Caco-2 (cell line): ENCODE measurements at places on chromosomes 12 and 14.

GRCh38 chr12:48198985-48199384, 4.1 kb downstream of the OR10AD1 start:
- no peak for DNase-seq

DNA sequence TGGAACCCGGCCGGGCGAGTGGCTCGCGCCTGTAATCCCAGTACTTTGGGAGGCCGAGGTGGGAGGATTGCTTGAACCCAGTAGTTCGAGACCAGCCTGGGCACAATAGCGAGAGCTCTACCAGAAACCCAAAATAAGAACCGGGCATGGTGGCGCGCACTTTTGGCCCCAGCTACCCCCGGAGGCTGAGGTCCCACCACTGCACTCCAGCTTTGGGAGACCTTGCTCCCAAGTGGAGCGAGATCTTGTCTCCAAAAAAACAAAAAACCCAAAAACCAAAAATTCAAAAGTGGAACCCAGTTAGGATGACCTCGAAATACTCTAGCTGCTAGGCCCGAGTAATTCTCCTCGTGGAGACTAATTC, 769 bp upstream of the VTI1B start:
- no peak for DNase-seq

- DNase-seq = no peak
Measured at GRCh38 chr12:129193263-129193871, 340.1 kb downstream of the GLT1D1 start.

- no peak for DNase-seq
Measured at GRCh38 chr14:91354979-91355685, 62.5 kb downstream of the CCDC88C start.

GRCh38 chr14:99430491-99430890, 50.2 kb downstream of the SETD3 start:
- DNase-seq = no peak

GRCh38 chr12:56143217-56143616, 9.2 kb upstream of the MYL6B start:
- no peak for DNase-seq

DNA sequence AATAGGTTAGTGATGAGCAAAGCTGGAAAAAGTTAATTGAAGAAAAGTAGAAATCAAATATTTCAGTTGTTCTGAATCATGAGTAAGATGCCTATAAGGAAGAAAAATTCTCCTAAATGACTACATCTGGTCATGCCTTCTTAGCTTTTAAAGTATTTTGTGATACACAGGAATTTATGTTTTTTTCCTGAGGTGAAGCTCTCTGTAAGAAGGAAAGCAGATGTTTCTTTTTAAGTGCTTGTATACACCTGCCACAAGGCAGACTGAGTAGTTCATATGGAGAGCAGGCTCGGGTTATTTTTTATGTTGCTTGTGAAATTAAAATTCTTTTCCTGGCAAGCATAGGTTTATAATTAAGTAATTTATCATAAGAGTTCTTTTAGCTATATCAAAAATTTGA, 275.2 kb downstream of the RAD51B start:
- DNase-seq = no peak

GRCh38 chr14:65817011-65817410, 404.5 kb downstream of the FUT8 start:
- DNase-seq = no peak

DNA sequence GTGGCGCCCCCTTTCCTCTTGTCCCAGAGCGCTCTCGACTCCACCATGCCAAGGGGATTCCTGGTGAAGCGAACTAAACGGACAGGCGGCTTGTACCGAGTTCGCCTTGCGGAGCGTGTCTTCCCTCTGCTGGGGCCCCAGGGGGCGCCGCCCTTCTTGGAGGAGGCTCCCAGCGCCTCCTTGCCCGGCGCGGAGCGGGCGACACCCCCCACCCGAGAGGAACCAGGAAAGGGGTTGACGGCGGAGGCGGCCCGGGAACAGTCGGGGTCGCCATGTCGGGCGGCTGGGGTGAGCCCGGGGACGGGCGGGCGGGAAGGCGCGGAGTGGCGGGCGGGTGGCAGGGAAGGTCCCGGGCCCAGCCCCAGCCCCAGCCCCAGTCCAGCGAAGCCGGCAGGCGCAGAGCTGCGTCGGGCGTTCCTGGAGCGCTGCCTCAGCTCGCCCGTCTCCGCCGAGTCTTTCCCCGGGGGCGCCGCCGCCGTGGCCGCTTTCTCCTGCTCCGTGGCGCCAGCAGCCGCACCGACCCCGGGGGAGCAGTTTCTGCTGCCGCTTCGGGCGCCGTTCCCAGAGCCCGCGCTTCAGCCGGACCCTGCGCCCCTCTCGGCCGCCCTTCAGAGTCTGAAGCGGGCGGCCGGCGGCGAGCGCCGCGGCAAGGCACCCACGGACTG, 376 bp downstream of the INSM2 start:
- DNase-seq = no peak

- no peak for DNase-seq
Measured at GRCh38 chr14:34128665-34129064, 177.8 kb upstream of the EGLN3 start.

- DNase-seq = no peak
Measured at GRCh38 chr14:96824283-96824682, 27.1 kb downstream of the VRK1 start.

- peak; percentile 84 for DNase-seq
Measured at GRCh38 chr12:125330645-125331341, 265.6 kb downstream of the AACS start.

GRCh38 chr14:69763761-69764510, 3.0 kb upstream of the SRSF5 start:
- no peak for DNase-seq

GRCh38 chr14:39265033-39265432, 31.3 kb downstream of the MIA2 start:
- no peak for DNase-seq

DNA sequence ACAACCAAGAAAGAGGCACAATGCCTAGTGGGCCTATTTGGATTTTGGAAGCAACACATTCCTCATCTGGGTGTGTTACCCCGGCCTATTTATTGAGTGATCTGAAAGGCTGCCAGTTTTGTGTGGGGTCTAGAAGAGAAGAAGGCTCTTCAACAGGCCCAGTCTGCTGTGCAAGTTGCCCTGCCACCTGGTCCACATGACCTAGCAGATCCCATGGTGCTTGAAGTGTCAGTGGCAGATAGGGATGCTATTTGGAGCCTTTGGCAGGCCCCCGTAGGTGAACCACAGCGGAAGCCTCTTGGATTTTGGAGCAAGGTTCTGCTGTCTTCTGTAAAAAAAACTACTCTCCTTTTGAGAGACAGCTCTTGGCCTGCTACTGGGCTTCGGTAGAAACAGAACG, 820.1 kb downstream of the TMTC2 start:
- DNase-seq = no peak

DNA sequence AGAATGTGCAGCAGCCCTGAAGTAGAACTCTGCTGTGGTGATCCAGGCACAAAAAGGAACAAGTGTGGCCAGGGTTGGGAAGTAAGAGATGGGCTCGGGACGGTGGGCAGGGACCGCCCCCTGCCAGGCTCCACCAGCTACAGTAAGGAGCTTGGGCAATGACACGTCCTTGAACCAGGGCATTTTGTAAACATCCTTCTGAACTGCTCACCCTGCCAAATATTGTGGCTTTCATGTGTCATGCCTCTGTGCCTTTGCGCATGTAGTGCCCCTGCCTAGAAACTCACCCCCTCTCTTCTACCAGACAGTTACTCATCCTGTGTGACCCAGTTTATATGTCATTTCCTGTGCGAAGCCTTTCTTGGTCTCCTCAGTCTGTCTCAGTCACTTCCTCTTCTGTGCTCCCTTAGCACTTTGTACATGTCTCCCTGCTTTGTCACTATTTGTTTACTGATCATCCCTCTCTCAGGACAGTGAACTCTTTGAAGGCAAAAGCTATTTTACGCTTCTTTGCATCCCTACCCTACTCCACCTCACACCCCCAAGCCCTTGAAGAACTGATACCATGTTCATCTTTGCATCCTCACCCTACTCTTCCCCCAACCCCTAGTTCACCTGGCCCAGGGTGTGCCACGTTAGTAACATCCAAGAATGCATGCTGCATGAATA, 108.9 kb upstream of the PLEKHG7 start:
- DNase-seq = no peak

DNA sequence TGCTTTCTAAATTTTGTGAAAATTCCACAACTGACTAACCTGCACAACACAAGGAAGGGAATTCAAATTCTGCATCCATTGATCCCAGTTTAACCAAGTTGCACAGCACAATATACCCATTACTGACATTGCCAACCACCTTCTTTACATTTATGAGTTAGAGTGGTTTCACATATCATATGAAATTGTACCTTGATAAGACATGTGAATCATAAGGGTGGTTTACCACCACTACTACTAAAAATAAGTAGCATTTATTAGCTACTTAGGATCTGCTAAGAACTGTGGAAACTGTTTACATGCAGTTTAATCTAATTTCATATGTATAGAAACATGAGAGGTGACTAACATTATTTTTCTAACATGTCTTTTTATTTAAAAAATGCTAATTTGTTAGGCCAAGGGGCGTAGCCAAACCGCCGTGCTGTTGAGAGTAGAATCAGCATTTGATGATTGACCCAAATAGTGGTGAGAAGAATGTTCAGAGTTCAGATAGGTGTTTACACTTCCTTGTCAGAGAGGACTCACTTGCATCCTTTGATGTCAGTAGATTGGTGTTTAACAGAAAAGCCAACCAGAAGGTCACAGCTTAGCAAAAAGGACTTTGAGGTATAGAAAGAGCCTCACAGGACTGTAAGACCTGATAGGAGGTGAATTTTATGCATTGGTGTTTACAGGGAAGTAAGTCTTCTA, 56.2 kb downstream of the LRFN5 start:
- DNase-seq = no peak

DNA sequence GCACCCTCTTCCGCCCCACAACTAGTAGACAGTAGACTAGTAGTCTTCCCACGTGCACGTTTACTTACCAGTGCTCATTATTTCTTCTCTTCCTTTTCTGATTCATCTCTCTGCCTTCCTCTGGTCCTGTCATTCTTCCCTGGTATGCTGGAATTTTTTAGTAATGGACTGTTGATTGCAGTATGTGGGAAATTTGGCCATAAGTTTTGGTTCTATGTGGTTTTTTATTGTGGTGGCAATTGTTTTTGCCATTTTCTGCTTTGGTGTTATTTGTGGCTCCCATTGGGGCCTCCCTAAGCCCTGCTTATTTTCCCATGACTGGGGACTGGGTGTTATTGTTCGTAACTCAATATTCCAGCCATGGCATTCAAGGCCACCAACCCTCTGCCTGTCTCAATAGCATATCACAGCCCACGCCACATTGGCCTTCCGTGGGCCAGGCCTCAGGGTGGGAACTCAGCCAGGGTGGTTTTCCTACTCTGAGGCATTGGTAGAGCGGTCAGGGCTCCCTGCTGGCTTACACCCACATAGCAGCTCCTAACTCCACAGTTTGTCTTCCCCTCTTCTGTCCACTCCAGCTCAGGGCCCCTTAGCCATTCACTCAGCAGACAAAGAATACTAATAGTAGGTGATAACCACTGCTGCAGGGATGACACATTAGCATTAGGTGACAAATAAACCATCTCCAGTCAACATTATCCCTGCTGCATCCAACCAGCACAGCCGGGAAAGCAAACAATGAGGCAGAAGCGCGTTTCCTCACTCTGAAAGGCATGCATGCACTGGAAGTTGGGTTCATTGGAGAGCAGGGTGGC, 321.5 kb downstream of the CACNA1C start:
- no peak for DNase-seq

DNA sequence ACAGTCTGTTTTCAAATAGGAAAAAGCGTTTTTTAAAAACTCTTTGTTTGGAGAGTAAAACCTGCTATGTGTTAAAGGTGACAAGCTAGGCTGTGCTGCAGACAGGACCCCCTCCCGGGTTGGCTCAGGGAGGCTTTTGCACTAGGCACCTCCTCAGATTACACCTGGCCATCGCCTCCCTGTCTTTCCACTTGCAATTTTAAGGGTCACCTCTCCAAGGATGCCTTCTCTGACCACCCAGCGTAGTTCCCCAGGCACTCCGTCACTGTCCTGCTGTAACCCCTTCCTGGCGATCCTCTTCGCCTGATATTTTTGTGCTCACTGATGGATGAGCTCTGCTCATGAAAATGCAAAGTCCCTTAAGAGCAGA, 80.7 kb downstream of the NTF3 start:
- no peak for DNase-seq

DNA sequence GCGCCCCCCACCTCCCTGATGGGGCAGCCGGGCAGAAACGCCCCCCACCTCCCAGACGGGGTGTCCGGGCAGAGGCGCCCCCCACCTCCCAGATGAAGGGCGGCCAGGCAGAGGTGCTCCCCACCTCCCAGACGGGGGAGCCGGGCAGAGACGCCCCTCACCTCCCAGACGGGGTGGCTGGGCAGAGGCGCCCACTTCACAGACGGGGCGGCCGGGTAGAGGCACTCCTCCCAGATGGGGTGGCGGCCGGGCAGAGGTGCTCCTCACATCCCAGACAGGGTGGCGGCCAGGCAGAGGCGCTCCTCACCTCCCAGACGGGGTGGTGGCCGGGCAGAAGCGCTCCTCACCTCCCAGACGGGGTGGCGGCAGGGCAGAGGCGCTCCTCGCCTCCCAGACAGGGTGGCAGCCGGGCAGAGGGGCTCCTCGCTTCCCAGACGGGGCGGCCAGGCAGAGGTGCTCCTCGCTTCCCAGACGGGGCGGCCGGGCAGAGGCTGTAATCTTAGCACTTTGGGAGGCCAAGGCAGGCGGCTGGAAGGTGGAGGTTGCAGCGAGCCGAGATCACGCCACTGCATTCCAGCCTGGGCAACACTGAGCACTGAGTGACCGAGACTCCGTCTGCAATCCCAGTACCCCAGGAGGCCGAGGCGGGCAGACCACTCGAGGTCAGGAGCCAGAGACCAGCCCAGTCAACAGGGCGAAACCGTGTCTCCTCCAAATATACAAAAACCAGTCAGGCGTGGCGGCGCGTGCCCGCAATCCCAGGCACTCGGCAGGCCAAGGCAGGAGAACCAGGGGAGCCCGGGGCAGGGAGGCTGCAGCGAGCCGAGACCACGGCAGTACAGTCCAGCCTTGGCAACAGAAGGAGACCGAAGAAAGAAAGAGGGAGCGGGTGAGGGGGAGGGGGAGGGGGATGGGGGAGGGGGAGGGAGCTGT, 12.9 kb upstream of the PXN start:
- DNase-seq = no peak

- DNase-seq = peak; percentile 57
Measured at GRCh38 chr12:8780389-8780788, 42.0 kb upstream of the A2ML1 start.

DNA sequence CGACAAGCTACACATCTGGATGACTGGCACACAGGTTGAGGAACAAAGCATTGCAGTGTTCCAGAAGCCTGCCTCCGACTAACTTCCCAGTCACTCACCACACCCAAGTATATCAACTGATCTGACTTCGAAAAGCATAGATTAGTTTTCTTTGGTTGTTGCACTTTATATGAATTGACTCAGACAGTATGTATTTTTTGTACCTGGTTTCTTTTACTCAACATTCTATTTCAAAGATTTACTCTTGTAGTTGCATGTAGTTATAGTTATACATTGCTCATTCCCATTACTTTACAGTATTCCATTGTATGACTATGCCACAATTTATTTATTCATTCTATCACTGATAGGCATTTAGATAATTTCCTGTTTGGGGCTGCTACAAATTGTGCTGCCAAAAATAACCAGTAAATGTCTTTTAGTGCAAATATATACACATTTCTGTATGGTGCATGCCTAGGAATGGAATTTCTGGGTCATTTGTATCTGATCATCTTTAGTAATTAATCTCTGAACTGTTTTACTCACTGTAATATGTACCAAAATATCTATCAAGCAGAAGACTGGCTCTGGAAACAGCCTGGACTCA, 17.8 kb downstream of the PLCZ1 start:
- DNase-seq = no peak

GRCh38 chr14:75783184-75783583, 122.1 kb downstream of the TTLL5 start:
- no peak for DNase-seq
